AG10803 (cell line): ENCODE measurements at places on chromosomes 3 and 15.

- peak; percentile 66 for DNase-seq
These were observed 25.6 kb downstream of the CPNE4 start for GRCh38 chr3:132009241-132009640.

DNA sequence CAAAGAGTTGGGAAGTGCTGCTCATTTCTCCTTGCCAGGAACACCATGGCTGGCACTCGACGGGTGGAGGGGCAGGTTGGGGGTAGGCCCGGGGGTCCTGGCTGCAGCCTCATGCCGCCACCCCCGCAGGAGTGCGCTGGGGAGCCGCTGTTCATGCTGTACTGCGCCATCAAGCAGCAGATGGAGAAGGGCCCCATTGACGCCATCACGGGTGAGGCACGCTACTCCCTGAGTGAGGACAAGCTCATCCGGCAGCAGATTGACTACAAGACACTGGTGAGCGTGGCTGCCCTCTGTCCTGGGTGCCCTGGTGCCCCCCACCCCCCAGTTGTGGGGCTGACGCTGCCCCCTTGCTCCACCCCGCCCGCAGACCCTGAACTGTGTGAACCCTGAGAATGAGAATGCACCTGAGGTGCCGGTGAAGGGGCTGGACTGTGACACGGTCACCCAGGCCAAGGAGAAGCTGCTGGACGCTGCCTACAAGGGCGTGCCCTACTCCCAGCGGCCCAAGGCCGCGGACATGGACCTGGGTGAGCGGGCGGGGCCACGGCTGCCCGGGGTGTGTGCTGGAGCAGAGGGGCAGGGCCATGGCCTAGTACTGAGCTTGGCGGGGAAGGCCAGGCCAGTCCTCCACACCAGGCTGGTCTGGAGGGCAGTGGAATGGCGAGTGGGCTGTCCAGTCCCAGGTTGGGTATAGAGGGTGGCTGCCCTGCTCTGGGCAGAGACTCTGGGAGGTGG lies 45.1 kb downstream of the PLXNA1 start:
- DNase-seq: no peak

DNA sequence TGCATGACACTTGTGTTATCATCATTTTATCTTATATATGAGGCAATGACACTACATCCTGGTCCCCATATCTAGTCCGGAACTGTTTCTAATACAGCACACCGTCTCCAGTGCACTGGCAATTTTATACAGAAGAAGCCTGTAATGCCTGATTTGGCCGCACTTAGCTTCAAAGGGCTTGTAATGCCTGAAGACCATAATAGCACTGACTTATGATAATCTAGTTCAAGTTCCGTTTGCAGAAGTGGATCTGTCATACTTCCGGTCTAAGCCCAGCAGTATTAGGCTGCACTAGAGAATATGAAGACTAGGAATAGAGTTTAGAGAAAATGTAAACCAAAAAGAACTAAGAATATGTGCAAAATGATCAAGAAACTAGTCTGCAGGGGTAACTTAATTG lies 1.3 kb downstream of the BNIP2 start:
- peak; percentile 43 for DNase-seq

DNA sequence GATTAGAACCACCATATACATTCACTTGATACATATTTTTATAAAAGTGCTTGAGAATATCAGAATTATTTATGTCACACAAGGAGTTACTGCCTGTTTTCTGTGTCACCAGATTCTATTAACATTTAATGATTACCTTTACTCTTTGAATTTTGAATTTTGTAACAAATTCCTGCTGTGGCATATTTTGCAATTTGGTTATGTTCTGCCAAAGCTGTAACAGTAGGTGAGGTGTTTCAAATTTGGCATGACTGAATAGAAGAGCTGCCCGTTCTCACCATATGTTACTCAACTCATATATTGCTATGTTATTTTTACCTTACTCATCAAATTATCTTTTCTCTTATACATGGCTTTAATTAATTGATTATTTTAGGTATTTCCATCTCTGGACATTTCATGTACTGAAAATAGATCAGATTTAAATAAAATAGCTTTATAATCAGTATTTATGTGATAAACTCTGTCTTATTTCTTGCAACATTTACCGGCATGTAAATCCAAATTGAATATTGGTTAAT lies 18.9 kb downstream of the PML start:
- DNase-seq: no peak

DNA sequence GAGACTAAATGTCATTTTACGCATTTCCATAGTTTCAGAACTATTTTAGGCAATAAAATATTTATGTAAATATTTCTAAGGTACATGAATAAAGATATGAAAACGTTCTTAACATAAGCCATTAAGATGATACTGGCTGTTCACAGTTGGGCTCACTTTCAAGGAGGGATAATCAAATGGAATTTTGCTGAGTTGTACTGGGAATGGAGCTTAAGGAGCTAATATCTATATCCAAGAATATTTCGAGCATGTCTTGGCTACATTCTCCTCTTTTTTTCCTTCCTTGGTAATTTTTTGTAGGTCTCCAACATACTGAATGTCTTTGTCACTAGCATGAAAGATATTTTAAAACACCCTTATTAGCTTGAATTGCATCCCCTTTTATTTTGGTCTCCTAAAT lies 383.4 kb downstream of the RAP2B start:
- DNase-seq: no peak

GRCh38 chr3:177250151-177250550 lies 52.9 kb upstream of the TBL1XR1 start:
- DNase-seq: peak; percentile 49

GRCh38 chr3:30227571-30228301 lies 378.7 kb upstream of the TGFBR2 start:
- DNase-seq: peak; percentile 91

DNA sequence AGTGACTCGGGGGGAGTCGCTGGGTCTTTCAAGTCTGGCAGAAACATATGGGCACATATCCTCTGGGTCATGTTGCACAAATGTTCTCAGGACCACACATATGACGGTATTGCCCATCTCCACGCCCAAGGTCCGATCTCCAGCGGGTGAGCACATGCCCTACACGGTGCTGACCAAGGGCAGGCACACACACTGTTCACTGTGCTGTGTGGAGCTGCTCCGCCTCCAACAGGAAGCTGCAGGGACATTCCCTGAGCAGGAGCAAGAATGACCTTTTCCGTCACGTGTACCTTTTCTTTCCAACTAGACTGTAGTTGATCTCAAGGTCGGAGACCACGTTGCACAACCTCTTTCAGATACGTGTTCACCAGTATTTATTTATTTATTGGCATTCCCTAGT lies 41.7 kb upstream of the B3GNT5 start:
- DNase-seq: no peak
